Effector memory CD4-positive, alpha-beta T cell (primary cell): ENCODE measurements at places on chromosomes 1 and 21.

DNA sequence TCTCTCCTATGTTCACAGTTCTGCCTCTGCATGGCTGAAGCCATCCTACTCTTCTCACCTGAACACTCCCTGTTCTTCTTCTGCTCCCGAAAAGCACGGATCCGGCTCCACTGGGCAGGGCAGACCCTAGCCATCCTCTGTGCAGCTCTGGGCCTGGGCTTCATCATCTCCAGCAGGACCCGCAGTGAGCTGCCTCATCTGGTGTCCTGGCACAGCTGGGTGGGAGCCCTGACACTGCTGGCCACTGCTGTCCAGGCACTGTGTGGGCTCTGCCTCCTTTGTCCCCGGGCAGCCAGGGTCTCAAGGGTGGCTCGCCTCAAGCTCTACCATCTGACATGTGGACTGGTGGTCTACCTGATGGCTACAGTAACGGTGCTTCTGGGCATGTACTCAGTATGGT is 1.8 kb downstream of the CYB561D1 start:
- DNase-seq = no peak

GRCh38 chr1:216542263-216542662 is 119.0 kb upstream of the USH2A start:
- DNase-seq = no peak

- no peak for DNase-seq
Observed at GRCh38 chr1:17745479-17745955, 9.6 kb upstream of the ACTL8 start.

GRCh38 chr1:179080866-179081686 is 794 bp upstream of the TOR3A start:
- DNase-seq = no peak

DNA sequence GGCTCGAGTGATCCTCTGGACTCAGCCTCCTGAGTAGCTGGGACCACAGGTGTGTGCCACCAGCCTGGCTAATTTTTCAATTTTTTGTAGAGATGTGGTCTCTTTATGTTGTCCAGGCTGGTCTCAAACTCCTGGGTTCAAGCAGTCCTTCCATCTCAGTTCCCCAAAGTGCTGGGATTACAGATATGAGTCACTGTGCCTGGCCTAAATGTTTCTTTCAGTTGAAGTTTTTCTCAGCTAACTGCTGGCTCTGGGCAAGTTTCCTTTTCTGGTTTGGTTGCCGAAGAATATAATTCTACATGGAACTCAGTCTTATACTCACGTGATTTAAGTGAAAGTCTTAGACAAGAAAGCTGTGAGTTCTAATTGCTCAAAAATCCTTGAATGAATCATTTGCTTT is 57.0 kb downstream of the SASS6 start:
- no peak for DNase-seq

GRCh38 chr21:38729754-38730379 is 75.9 kb upstream of the ETS2 start:
- no peak for DNase-seq

DNA sequence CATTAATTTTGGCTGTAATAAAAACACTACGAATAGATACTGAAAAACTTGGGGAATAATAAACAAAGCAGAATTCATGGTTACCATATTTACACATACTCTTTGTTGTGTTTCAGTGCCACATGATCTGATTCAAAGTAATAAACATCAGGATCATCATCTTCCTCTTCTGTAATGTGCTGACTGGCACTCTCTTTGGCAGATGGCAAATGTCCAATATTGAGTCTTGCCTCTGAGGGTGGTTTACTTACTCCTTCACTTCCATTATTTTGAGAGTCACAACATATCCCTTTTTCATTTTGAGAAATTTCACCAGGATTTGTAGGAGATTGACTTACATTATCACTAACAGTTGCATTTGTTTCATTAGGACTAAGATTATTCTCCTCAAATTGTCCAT is 50.7 kb downstream of the ZZZ3 start:
- no peak for DNase-seq

GRCh38 chr1:208139434-208140045 is 104.6 kb downstream of the PLXNA2 start:
- no peak for DNase-seq

DNA sequence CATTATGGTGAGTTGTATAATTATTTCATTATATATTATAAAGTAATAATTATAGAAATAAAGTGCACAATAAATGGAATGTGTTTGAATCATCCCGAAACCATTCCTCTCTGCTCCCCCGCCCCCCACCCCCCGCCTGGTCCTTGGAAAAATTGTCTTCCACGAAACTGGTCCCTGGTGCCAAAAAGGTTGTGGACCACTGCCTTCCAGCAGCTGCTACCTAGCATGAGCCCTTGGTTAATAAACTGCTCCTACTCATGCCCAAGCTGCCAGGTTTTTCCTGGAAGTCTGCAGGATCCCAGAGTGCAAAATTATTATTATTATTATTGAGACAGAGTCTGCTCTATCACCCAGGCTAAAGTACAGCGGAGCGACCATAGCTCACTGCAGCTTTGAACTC is 6.8 kb upstream of the IFNGR2 start:
- DNase-seq = no peak

DNA sequence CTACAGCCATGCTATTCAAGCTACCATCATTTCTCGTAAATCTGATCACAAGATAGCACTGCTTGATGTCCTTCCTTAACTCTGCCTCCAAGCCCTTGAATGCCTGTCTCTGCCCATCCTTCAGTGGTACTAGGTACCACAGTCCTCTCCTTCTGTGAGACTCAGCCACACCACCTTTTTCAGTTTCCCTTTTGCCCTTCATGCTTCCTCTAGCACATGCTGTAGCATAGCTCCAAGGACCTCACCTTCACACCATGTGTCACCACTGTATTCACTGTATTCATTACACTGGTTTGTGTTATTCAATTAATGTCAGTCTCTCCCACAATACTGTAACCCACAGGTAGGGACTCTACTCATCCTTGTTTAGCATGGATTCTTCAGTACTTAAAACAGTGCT is 8.0 kb upstream of the TP53BP2 start:
- no peak for DNase-seq

DNA sequence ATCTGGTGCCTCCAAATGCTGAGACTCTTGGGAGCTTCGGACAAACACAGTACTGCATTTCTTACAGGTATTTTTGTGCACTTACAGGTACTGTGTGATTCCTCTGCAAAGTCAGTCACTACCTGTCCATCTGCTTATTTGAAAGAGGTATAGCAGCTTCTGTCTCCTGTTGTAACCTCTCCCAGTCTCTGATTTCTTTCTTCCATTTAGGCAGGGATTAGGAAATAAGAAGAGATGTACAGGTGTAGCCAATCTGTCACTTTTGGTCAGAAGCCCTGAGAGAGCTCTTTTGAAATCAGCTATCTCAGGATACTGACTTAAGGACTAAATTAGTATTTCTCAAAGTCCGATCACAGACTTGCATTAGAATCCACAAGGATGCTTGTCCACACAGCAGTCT is 54.0 kb downstream of the AKT3 start:
- no peak for DNase-seq
